Activated naive CD4-positive, alpha-beta T cell treated with anti-CD3 and anti-CD28 coated beads, Interleukin-2, amount 50 U/mL, for 16 hours (primary cell): ENCODE measurements at places on chromosomes 7 and 10.

- peak; percentile 37 for DNase-seq
Observed at GRCh38 chr7:120805636-120806388, 52.1 kb downstream of the TSPAN12 start.

DNA sequence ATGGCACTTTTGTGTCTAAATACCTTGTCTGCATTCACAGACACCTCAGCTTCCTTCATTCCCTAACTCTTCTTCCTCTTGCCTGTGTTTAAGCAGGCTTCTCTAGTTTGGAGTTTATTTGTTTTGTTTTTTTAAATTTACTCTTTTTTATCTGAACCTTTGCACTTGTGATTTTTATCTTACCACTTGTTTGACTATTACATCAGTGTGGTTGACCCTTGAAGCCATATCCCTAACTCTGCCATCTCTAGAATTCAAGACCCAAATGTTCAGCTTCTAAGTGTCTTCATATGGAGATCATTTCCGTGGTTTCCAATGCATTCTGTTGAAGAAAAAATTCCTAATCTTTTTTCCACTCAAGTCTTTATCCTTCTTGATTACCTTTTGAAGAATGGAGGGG is 233.3 kb downstream of the KIAA1217 start:
- no peak for DNase-seq

- no peak for DNase-seq
Observed at GRCh38 chr7:135716677-135717238, 11.2 kb downstream of the SLC13A4 start.

- no peak for DNase-seq
Observed at GRCh38 chr10:112724404-112724991, 225.5 kb upstream of the TCF7L2 start.

DNA sequence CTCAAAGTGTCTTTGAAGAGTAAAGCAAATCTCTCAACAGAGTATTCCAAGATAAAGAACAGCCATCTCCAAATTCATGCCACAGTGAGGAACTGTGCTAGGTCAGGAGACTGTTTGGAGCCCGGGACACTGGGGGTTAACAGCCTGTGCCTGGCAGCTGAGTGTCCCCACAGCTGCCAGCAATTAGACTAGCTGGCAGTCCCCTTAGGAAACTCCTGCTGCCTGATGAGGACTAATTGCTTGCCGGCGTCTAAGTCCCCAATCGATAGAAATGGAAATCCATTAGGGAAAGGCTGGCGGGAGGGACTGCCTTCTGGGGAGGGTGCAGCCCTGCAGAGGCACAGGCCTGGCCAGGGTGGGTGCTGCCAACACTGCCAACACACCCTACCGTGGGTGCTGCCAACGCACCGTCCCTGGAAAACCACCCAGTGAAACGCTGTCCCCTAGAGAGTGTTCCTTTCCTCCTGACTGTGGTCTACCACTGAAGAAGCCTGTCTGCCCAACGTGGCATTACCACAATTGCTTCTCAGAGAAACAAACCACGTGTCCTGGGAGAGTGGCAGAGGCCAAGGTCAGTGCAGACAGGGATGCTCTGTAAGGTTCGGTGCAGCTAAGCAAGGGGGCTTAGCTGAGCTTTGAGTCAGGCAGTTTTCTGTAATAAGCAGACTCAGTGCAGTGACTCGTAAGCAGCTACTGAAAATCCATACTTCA is 60.8 kb downstream of the XRCC2 start:
- no peak for DNase-seq

- DNase-seq: no peak
Observed at GRCh38 chr10:12796401-12797160, 204.9 kb downstream of the CCDC3 start.

GRCh38 chr7:41491308-41491707 is 211.6 kb downstream of the INHBA start:
- DNase-seq: no peak

GRCh38 chr7:69334701-69335100 is 263.6 kb upstream of the AUTS2 start:
- DNase-seq: no peak

GRCh38 chr7:142807855-142808460 is 37.2 kb downstream of the PRSS2 start:
- peak; percentile 56 for DNase-seq

DNA sequence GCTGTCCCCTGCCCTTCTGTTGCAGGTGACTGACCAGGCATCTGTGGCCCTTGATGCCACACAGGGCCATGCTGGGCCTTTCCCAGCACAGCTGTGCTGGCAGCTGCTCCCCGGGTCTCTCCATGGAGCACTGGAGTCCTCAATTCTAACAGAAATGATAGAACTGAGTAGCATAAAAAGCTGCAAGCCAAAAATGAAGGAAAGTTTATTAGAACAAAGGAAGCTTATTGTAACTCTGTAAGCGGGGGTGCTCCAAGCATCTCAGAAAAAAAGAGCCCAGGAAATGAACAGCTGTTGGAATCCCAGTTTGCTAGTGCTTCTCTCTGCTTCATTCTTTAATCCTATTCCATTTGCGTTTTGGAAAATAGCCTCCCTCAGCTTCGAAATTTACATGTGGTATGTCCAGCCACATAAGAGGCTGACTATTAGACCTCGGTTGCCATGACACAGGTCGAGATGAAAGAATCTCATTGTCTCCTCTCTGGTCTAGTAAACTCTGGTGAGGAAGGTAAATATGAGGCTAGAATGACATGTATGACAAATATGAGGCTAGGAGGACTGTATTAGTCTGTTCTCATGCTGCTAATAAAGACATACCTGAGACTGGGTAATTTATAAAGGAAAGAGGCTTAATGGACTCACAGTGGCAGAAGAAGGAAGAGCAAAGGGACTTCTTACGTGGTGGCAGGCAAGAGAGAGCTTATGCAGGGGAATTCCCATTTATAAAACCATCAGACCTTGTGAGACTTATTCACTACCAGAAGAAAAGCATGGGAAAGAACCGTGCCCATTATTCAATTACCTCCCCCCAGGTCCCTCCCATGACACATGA is 23.7 kb downstream of the EPDR1 start:
- no peak for DNase-seq

- DNase-seq: no peak
Observed at GRCh38 chr7:127954357-127954748, 76.9 kb downstream of the LRRC4 start.

GRCh38 chr10:75000748-75001321 is 110.6 kb upstream of the SAMD8 start:
- no peak for DNase-seq

- DNase-seq: no peak
Observed at GRCh38 chr10:24825551-24825950, 101.9 kb upstream of the ARHGAP21 start.

DNA sequence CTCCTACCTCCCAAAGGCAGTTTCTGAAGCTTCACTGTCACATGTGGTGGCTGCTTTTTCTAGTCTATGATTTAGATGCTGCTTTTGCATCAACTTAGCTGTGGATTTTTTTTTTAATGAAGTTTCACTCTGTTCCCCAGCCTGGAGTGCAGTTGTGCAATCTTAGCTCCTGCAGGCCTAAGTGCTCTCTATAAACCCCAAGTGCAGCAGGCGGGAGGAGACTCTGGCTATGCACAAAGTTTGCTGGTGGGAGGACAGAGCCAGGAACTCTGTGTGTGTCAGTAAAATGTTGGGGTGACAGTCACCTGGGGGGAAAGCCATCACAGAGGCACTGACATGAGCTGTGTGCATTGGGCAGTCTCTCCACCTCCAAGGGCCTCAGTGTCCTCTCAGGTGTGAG is 138.8 kb upstream of the FAM20C start:
- DNase-seq: no peak

GRCh38 chr7:78127009-78127408 is 328.4 kb downstream of the PHTF2 start:
- DNase-seq: no peak

DNA sequence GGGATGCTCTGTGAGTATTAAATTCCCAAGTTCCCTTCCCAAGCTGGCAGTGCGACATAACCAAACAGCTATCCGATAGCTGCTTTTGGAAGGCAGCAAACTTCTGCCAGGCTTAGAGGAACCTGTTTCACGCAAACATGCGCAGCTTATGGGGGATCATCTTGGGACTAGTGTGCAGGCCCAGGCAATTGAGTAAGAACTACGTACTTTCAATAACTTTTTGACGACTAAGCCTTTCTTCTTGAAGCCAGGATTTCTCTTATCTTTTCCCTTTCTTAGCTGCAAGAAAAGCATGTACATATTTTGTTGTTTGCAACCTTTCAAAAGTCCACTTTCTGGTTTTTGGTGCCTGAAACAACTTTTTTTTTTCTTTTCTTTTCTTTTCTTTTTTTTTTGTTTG is 28.7 kb upstream of the SEPHS1 start:
- DNase-seq: no peak

DNA sequence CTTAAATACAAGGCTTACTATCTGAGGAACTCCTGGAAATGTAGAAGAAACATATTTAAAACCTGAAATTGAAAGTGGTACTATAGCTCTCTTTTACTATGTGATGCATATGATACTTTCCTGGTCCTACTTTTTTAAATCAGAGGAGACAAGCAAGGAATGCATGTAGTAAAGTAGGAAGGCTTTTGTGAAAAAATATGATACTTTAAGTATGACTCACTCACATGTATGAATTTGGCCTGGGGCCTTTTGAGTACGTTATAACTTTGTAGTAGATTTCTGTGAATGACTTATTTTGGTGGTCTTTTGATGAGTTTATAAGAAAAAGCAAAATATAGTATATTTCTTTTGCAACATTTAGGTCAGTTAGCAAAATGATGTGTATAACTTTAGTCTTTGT is 53.8 kb downstream of the TAX1BP1 start:
- no peak for DNase-seq

GRCh38 chr7:69833964-69834363 is 235.7 kb downstream of the AUTS2 start:
- no peak for DNase-seq

DNA sequence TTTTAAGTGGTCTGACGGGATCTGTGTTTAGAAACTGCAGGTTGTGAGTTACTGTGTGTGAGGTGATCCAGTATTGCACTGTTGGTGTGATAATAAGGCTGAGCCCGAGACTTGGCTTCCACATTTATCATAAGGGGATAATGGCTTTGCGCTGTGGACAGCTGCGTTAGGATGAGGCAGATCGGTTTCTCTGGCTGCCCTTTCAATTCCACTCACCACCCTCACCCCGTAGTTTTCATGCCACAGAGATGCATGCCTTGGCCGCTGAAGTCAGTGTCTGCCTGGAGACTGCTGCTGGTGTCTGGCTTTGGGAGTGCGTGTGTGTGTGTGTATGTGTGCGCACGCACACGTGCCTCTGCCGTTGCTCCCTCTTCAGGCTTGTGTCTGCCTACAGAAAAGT is 273.0 kb downstream of the CCDC3 start:
- DNase-seq: no peak

DNA sequence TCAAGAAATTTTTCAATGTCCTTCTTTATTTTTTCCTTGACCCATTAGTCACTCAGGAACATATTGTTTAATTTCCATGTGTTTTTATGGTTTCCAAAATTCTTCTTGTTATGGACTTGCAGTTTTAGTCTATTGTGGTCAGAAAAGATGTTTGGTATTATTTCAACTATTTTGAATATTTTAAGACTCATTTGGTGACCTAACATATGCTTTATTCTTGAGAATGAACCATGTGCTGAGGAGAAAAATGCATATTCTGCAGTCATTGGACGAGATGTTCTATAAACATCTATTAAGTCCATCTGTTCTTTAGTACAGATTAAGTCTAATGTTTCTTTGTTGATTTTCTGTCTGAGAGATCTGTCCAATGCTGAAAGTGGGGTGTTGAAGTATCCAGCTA is 42.3 kb upstream of the MDFIC start:
- DNase-seq: no peak

- no peak for DNase-seq
Observed at GRCh38 chr7:107230334-107230733, 61.5 kb downstream of the HBP1 start.

- no peak for DNase-seq
Observed at GRCh38 chr7:4103352-4104091, 578.6 kb upstream of the FOXK1 start.

- no peak for DNase-seq
Observed at GRCh38 chr7:37309493-37309892, 139.2 kb downstream of the ELMO1 start.

- peak; percentile 25 for DNase-seq
Observed at GRCh38 chr10:22682237-22683139, 31.9 kb downstream of the PIP4K2A start.

DNA sequence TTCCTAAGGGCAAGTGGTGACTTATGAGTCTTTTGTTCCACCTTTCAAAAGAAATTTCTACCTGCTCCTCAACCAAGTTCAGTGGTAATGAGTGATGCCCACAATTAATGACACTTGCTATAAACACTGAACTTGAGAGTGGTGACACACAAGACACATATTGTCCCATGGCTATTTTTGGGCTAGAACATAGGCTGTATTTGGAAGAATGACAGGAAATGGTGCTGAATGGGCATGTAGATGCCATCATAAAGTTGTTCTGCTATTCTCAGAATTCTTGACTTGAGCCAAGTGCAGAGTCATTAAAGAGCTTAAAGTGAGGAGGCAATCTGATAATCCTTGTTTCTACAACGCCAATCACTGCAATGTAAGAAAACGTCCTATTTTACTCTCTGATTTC is 313.3 kb downstream of the AGMO start:
- no peak for DNase-seq

DNA sequence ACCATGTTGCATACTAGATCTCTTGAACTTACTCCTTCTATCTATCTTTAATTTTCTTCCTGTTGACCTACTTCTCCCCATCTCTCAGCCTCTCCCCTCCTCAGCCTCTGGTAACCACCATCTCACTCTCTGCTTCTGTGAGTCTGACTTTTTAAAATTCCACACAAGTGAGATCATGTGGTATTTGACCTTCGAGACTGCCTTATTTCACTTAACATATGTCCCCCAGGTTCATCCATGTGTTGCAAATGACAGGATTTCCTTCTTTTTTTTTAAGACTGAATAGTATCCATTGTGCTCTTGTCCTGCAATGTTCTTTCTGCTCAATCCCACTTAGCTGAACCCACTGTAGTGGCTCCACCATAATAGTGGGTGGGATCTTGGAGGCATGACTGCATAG is 51.4 kb upstream of the DNAJC1 start:
- no peak for DNase-seq

DNA sequence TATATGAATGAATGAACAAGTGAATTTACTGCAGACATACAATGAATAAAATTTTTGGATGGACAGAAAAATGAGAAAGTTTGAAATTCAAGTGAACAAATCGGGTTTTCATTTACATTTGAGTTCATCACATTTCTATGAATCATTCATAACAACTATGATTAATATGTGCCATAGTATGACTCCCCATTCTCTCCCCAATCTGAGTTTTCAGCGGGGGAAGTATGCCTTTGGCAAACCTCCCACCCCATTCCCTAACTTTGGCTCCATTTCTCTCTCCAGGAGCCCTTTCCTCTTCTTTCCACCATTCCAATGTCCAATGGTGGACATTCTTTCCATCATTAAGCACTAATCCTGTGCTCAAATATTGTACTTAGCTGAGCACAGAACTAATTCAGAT is 96.8 kb upstream of the LSM8 start:
- no peak for DNase-seq
